ENCODE measurements at places on chromosomes 11 and 22. TPM values are rescaled to one million over a fixed set of nuclear protein-coding genes. Genes with fewer than 3 reads are reported as not detected.

Gene LDLRAD3
- 14.8 TPM for total RNA-seq

Gene LARGE2
- not detected for total RNA-seq

Gene BANF1
- total RNA-seq: 37.4 TPM

Gene ASCL2
- total RNA-seq: not detected

Gene PHF21B
- not detected for total RNA-seq

Gene SCN3B
- 0.11 TPM for total RNA-seq

Gene ADAMTS8
- not detected for total RNA-seq

Gene CCT8L2
- not detected for total RNA-seq

Gene PRAME
- total RNA-seq: 0.43 TPM

Gene ANO3
- not detected for total RNA-seq

Gene ZNF280B
- 1.6 TPM for total RNA-seq

Gene PGA5
- not detected for total RNA-seq

Gene MMP8
- total RNA-seq: not detected

Gene BARX2
- not detected for total RNA-seq

Gene SCUBE2
- total RNA-seq: 4.8 TPM

All from articular chondrocyte of knee joint (primary cell).